ENCODE measurements at places on chromosomes 3 and 15.

GRCh38 chr3:127867412-127867811 is 45.1 kb upstream of the MGLL start:
- no peak for DNase-seq

DNA sequence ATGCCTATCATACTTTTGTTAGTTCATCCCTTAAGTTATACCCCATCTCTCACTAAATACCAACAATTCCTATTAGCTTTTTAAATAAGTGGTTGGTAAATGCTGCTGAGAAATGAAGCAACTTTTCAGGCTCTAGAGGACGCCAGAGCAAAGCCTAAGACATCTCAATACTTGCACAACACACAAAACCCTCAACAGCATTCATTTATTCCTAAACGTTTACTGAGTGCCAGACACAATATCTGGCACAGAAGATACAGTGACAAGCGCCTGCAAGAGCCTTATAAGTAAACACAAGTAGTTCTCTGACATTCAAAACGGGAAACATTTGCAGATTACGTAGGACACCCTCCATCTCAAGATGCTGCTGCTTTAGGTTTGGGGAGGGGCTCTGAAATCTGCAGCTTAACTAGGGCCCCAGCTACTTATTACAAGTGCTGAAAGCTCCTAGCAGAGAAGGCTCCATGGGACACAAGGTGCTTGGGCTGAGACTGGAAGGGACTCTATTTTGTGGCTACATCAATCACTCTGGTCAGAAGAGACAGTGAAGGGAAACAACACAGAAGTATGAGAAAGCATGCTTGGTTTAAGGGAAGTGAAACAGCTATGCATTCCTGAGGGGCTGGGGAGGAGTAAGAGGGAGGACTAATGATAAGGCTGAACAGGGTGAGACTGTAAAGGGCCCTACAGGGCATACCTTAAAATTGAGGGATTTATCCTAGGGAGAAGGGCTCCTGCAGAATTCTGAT is 311.3 kb downstream of the PLCL2 start:
- DNase-seq = no peak

GRCh38 chr3:12839156-12839946 is 2.0 kb downstream of the RPL32 start:
- DNase-seq = no peak

- no peak for DNase-seq
Observed at GRCh38 chr3:128316481-128316891, 150.2 kb downstream of the DNAJB8 start.
